ENCODE measurements at places on chromosomes 1 and 21.

GRCh38 chr1:238073991-238074390, 183.3 kb upstream of the ZP4 start:
- DNase-seq = no peak

DNA sequence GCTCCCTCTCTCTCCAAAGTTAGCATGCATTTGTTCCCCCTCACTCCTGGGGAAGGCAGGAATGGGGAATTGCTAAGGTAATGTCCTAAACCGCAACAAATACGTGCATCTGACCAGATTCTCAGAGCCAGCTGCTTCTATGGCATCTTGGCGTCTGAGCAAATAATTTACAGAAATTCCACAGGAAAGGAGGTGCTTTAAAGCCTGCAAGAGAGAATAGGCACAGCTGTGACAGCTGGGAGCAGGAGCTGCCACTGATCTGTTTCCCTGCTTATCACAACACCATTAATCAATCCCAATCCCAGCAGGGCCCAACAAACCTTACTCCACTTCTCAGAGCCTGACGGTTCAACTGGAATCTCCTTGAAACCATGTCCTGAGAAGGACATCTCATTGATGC, 83.5 kb upstream of the ZNF281 start:
- peak; percentile 72 for DNase-seq

- DNase-seq = no peak
Observed at GRCh38 chr21:39611551-39612190, 1.1 kb upstream of the B3GALT5 start.

- no peak for DNase-seq
Observed at GRCh38 chr21:32795802-32796559, 24.4 kb upstream of the PAXBP1 start.

- no peak for DNase-seq
Observed at GRCh38 chr21:43842742-43843141, 22.3 kb upstream of the AGPAT3 start.

DNA sequence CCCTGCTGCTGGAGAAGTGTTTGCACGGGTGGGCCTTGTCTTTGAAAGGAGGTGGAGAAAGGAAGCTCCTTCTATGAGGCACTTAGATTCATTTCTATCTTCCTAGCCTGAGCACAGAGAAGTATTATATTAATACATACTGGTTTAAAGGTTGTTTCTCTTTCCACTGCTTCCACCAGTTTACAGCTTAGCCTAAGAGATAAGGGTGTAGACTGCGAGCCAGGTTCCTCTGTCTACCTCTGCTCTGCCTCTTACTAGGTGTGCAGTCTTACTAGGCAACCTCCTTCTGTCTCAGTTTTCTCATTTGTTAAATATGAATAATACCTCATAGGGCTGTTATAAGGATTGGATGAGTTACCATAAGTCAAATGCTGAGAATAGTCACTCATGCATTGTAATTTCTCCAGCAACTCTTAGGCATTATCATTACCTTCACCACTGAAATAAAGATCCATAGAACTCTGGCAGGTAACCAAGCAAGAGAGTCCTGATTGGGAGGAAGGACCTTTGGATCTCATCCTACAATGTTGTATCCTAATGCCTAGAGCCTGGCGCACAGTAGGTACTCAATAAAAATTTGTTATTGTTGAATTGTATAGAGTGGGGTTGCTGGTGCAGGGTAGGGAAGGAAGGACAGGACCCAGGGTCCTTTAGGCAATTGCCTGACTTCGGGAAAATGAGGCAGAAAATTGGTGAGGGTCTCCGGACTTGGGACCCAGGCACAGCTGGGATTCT, 95.1 kb downstream of the TBX19 start:
- DNase-seq = no peak

DNA sequence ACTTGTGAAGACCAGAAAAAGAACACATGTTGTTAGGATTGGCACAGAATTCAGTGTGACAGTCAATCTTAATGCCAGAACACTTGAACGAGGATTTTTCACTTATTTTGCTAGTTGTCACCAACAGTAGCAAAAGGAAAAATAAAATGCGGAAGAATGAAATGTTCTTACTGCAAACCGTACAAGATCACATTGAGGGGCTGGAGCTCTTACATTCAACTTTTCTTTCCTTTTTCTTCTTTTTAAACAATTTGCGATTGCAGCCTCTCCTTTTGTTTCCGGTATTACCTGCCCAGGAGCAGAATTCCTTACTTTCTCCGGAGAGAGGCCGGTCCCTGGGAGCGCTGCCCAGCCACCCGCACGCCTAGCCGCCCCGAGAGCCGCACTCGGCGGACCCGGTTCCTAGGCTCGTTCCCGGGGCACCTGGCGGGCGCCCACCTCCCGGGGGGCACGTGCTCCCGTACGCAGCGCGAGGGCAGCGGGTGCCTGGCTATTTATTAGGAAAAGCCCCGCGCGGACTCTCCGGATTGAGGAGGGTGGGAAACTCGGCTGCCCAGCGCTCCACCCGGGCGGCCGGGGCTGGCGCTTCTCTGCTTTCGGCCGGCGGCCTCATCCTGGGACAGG, 1.2 kb upstream of the CAMTA1 start:
- peak; percentile 12 for DNase-seq

- no peak for DNase-seq
Observed at GRCh38 chr1:5410652-5411051, 581.6 kb downstream of the NPHP4 start.

- no peak for DNase-seq
Observed at GRCh38 chr1:159501082-159501481, 34.7 kb downstream of the OR10J5 start.

DNA sequence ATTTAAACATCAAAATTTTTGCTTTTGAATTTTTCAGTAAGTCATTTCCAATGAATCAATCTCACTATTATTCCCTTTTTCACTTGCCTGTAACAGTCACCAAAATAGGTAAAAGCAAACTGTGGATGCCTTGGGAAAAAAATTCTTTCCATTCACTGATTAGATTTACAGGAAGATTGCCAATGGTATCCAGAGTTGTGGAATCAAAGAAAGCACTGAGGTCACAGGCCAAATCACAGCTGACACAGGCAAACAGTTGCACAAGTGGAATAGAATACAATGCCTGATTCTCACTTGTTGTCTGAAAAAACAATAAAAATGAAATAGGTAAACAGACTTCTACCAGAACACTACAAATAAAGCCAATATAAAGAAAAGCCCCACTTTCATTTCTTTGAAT, 48.4 kb downstream of the LTN1 start:
- no peak for DNase-seq

DNA sequence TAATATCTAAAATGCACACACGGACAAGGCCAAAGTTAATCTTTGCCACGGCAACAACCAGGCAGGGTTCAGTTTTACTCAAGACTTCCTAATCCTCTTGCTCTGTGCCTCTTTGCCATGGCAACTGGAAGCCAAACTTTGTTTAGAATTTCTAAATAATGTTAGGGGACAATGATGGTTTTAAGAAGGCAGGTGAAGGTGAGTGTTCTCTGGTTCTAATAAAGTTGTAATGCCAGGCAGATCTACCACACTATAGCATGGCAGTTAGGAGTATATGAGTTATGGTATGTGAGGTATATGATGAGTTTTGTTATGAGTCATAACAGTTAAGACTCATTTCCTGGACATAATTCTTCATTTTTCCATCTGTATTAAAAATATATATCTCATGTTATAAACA, 2.7 kb downstream of the PTPRC start:
- no peak for DNase-seq

GRCh38 chr1:230136453-230137336, 69.7 kb downstream of the GALNT2 start:
- no peak for DNase-seq

DNA sequence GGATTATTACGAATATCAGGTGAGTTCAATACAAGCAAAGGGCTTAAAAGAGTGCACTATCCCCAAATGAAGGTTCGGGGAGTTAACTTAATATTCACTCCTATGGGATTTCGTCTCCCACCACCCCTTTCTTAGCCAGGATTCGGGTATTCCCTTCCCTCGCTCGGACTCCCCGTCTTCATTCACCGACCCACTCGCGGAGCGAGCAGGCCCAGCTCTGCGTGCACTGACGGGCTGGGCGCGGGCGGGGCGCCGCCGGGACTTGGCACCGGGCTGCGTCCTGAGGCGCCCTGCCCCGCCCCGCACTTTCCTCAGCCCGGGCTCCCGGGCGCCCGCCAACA, 7.7 kb upstream of the MPZL1 start:
- no peak for DNase-seq

DNA sequence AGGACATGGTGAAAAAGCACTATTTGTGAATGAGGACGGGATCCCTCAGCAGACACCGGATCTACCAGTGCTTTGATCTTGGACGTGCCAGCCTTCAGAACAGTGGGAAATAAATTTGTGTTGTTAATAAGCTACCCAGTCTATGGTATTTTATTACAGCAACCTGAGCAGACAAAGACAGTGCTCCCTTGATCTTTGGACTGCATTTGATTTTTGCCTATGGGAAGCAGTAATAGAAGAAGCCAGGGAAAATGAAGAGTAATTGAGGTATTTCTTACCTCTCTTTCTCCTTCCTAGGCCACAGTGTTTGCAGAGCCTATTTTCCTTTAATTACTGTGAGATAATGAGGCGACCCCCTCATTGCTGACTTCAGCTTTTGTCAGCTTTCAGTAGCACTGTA, 87.9 kb downstream of the PDE4B start:
- DNase-seq = no peak

- DNase-seq = no peak
Observed at GRCh38 chr1:87136607-87137341, 191.9 kb upstream of the LMO4 start.

DNA sequence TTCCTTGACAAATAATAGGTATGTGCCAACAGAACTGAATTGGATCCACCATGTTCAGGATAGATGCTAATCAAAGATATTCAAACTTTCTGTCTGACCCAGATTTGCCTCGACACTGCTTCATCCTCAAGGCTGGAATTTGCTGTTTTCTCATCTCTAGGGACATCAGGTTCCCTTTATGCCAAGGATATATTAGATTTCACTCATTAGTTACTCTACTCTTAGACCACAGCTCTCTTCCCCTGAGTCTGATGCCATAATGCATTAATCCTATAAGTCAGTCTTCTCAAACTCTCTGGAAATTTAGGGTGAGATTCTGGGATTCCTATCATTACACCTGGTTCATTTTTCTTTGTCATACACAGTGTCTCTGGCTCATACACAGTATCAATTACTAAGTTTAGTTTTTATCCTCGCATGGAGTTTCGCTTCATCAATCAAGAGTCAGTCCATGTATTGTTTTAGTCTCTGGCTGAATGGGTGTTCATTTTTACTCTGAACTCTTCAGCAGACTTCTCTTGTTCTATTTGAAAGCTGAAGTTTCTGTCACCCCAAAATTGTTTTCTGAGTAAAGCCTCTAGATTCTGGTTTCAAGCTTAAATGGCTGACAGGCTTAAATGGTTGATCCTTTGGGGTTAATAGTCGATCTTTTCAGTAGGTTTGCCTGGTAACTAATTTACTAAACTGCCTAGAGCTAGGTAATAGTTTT, 9.3 kb upstream of the DCAF6 start:
- DNase-seq = no peak

DNA sequence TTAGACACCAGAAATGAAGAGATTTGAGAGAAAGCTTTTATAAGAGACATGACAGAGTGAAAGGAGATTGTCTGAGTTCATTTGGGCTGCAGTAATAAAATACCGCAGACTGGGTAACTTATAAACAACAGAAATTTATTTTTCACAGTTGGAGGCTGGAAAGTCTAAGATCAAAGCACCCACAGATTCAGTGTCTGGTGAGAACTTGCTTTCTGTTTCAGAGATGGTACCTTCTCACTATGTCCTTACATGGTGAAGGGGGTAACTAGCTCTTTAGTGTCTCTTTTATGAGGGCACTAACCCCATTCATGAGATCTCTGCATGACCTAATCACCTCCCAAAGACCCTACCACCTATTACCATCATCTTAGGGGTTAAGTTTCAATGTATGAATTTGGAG, 30.9 kb upstream of the FCRL4 start:
- no peak for DNase-seq

DNA sequence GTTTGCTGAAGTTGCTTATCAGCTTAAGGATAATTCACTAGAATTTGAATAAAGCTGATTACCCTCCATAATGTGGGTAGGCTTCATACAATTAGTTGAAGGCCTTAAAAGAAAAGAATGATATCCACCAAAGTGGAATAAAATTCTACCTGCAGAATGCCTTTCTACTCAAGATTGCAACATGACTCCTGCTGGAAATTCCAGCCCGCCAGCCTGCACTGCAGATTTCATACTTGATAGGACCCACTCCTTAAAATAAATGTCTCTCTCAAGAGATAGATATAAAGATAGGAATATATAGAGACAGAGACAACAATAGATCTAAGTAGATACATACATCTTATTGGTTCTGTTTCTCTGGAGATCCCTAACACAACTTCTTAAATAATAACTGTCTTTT, 23.7 kb upstream of the INSL5 start:
- DNase-seq = no peak

DNA sequence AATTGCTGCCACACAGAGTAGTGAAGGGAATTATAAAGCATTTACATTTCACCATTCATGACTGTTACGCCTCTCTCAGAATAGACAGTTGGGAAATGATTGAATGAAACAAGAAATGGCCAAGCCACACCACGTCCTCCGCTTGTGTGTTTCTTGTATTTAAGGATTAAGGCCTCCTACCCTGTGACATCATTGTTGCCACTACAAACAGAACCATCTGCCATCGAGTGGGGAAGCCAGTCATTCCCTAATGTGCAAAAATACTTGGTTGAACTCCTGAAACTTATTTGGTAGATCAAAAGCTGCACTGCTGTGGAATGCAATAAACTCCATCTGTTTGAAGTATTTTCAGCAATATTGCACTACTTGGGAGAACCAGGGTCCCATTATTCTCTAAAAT, 99.0 kb upstream of the C1orf105 start:
- no peak for DNase-seq

- DNase-seq = no peak
Observed at GRCh38 chr21:15061279-15061678, 3.5 kb downstream of the NRIP1 start.

- DNase-seq = no peak
Observed at GRCh38 chr1:62954758-62955157, 170.8 kb downstream of the ATG4C start.

DNA sequence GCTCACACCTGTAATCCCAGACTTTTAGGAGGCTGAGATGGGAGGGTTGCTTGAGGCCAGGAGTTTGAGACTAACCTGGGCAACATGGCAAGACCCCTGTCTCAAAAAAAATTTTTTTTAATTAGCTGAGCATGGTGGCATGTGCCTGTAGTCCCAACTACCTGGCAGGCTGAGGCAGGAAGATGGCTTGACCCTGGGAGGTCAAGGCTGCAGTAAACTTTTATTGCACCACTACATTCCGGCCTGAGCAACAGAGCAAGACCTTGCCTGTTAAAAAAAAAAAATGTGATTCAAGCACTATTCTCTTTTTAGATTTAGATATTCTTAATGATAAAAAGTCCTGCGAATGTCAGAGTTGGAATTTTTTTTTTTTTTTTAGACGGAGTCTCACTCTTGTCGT, 102.5 kb upstream of the L1TD1 start:
- no peak for DNase-seq

Data from renal pelvis (tissue), 12 donors.